K562 (cell line): ENCODE measurements at places on chromosomes 6 and 20. TPM values are rescaled to one million over a fixed set of nuclear protein-coding genes. Genes with fewer than 3 reads are reported as not detected.
A peak's percentile ranks its signal among the peaks of the same experiment; 100 is the strongest.

CNR1 gene
- 1.5 and 1.9 TPM in 2 replicates for total RNA-seq

TRIM38 gene
- 5.3 and 6.3 TPM in 2 replicates for total RNA-seq

ZNF512B gene
- total RNA-seq: 24.9 and 27.8 TPM in 2 replicates

OR2H2 gene
- not detected in 2 replicates for total RNA-seq

SCUBE3 gene
- total RNA-seq: 0.02 TPM in 1 of 2 replicates, not detected in the other

VSX1 gene
- total RNA-seq: not detected in 2 replicates

REPS1 gene
- 29.3 and 30.0 TPM in 2 replicates for total RNA-seq

- DNase-seq: no peak
Measured at GRCh38 chr6:124470803-124471202, 491.4 kb upstream of the RNF217 start.

GRCh38 chr6:137155830-137156229 is 17.6 kb downstream of the IL22RA2 start:
- no peak for DNase-seq

GRCh38 chr20:17570347-17571152 is 675 bp downstream of the DSTN start:
- DNase-seq: peak; percentile 42

DNA sequence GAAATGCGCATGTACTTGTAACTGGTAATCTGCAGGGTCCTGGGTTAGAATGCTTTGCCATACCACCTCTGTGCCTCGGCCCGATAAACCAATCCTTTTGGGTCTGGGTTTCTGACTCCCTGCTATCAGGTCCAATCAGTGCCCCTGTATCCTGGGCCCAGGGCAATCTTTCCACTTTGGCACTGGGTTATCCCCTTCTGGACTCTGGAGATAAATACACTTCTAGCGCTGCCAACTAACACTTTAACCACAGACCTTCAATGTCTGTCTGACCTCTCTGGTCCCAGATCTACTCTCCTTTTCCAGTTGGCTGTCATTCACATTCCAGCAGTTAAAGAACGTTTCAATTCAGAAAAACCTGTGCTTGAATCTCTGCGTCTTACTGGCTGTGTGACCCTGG is 55.3 kb downstream of the DNAAF9 start:
- DNase-seq: no peak

DNA sequence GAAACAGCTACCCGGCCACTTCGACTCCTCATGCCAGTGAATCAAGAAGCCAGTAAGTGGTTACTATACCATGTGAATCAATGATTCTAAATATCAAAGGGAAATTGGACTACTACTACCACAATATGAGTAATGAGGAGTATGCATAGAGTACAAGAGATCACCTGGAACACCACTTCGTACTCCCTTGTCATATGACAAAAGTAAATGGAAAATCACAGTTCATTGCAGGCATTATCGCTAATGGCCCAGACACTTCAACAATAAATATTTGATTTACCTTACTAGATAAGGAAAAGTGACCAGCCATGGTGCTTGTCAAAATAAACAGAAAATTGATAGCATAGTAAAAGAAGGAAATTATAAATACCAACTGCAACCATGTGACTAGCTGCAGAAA is 73.1 kb downstream of the BMP5 start:
- DNase-seq: no peak

GRCh38 chr6:87914637-87915395 is 132.8 kb upstream of the SPACA1 start:
- DNase-seq: no peak

GRCh38 chr6:20684474-20684873 is 150.2 kb downstream of the CDKAL1 start:
- DNase-seq: no peak

DNA sequence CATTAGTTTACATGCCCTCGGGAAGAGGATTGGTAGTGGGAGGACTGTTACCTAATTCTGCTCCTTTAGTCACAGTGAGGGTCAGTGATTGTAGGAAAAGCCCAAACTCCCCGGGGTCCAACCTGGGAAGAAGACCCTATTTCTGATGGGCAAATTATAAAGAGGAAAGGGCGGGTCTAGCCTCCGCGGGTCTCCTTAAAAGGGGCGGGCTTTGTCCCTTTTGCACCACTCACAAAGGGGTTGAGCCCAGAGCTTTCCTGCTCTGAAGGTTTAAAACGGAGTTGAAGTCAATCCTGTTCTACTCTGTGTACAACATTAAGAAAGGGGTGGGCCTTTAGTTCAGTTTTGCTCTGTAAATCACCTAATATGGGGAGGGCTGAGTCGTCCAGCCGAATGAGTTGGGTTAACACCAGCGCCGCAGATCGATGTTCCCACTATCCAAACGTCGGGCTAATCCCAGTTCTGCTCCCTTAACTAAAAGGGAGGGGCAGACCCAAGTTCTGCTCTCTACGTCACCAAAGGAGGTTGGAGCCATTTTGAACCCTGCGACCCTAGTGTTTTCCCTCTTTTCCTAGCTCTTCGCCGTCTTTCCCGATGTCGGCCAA is 920 bp upstream of the RNF5 start:
- peak; percentile 52 for DNase-seq

- DNase-seq: no peak
Measured at GRCh38 chr6:2830183-2830582, 11.5 kb downstream of the SERPINB1 start.

DNA sequence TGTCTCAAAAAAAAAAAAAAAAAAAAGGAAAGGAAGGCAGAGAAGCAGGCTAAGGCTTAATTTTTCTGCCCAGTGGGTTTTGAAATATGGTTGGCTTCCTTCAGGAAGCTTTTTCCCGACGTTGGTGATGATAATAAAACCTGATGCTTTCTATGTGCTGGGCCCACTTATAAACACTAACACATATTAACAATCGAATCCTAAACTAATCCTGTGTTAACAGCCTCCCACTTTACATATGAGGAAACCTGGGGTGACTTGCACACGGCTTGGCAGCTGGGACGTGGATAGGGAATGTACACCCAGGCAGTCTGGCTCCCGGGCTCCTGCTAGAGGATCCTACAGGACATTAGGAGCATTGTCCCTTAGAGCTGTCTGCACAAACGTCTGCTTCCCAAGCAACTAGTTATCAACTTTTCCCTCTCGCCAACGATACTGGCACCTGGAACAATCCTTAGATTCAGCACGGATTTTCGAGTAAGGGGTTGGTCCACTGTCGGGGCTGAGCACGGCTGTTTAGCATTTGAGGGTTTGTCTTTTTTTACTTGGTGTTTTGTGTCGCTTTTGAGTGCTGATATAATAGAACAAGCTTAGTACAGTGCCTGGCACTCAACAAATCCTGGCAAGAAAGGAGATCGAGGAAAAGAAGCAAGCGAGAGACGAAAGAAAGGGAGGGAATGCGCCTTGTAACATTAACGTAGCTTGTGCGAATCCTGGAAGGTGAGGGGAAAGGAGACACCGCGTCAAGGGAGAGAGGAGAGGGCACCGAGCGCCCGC is 622 bp upstream of the KIZ start:
- DNase-seq: no peak

DNA sequence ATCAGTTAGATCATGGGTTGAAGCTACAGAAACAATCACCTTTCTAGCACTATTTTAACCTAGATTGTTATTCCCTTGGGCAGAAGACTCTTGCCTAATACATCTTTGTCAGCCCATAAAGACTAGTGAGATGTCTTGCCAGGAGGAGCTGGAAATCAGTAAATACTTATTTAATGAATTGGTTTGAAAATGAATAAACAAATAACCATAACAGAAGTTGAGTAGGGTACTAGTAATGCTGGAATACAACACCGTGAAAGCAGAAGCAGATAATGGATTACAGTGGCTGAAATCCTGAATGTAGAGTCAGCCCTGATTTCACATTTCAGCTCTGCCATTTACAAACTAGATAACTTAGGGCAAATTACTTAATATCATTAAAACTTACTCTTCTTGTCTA is 236.1 kb downstream of the PACRG start:
- DNase-seq: no peak

GRCh38 chr6:143940011-143940597 is 68.0 kb downstream of the PLAGL1 start:
- peak; percentile 90 for DNase-seq

GRCh38 chr6:98579941-98580340 is 254.4 kb upstream of the POU3F2 start:
- DNase-seq: no peak

GRCh38 chr6:97919046-97919445 is 636.0 kb upstream of the MMS22L start:
- DNase-seq: no peak

GRCh38 chr20:7348253-7348652 is 580.8 kb downstream of the BMP2 start:
- no peak for DNase-seq

- no peak for DNase-seq
Measured at GRCh38 chr20:55086421-55086820, 611.0 kb downstream of the DOK5 start.

DNA sequence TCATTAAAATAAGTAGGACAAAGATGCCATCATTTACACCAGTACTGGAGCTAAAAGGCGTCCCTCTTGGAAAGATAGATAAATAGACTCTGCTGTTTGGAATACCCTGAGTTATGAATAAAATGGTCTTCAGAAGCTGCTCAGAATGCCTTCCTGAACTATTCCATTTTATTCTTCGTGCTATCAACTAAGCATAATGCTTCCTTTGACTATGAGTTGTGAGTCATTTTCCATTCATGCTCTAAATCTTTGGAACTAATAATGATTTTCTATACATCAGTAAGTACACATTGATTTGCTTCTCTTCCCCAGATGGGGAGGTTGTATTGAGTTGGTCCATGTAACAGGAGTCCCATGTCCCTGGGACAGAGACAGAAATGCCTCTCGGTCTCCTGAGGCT is 98.3 kb upstream of the PDE7B start:
- no peak for DNase-seq

GRCh38 chr20:45545754-45546453 is 1.3 kb downstream of the EPPIN start:
- DNase-seq: peak; percentile 31

DNA sequence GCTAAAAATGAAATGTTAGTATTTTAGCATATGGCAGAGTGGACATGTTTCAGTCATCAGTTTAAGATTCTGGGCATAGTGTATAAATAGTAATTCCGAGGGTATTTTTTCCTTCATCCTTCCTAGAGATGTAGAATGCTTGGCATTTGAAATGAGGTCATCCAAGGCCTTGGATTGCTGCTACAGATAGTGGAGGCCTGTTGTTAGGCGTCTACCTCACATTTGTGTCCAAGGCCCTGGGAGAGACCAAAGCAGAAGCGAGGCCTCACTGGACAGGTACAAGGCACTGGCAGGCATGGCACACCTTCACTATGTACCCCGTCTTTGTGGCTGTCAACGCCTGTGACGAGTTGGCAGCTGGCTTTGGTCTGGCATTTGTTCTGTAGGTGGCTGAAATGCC is 58.0 kb downstream of the DTD1 start:
- DNase-seq: no peak

DNA sequence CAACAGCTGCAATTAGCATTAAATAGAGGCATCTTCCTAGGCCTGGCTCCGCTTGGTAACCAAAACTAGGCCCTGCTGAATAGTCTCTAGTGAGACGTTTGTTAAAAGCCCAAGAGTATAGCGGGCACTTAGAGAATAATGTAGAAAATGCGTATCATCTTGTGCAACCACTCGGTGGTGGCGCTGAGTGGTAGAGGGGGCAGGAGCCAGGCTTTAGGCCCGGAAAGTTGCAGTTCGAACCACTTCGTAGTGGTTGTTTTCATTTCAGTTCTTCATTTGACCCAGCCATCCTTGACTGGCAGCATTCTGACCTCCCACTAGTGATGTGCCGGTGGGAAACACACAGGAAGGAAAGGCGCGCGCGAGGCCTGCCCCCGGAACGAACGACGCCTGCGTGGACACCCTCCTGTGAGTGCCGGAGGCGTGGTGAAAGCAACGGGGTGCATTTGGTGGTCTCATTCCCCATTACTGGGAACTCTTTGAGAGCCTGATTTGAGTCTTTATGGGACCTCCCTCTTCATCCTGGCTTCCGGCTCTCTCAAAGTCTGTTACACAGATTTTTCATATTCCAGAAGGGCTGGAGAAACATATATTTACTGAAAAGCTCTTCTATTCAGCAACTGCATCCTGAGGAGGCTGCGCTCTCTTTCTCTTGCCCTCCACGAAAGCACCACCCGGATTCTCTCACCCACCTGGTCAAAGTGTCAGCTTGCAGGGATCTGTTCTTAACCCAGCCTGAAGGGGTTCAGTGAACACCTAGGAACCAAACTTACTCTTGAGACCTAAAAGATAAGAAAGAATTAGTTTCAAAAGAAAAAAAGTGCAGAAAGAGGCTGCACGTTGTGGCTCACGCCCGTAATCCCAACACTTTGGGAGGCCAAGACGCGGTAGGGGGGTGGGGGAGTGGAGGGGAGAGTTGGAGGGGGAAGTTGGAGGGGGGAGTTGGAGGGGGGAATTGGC is 18.2 kb downstream of the GPX5 start:
- no peak for DNase-seq

GRCh38 chr20:44247131-44247571 is at the start of gene GDAP1L1:
GDAP1L1 (plus strand) TSS chr20:44247308; CDS start chr20:44247335, 27 bp downstream.
- DNase-seq: no peak

DNA sequence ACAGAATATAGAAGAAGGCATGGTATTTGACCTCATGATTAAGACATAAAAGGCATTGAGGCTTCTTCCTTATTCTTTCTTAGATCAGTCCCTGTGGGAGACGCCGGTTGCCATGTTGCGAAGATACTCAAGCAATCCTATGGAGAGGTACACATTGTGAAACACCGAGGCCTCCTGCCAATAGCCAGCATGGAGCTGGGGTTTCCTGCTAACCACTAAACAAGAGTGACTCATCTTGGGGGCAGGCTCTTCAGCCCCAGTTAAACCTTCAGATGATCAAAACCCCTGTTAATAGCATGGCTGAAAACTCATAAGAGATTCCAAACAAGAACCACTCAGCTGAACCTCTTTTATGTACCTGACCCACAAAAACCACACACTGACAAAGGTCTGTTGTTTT is 478.8 kb downstream of the CD83 start:
- DNase-seq: peak; percentile 56

- DNase-seq: no peak
Measured at GRCh38 chr6:16092990-16093389, 35.9 kb upstream of the MYLIP start.

DNA sequence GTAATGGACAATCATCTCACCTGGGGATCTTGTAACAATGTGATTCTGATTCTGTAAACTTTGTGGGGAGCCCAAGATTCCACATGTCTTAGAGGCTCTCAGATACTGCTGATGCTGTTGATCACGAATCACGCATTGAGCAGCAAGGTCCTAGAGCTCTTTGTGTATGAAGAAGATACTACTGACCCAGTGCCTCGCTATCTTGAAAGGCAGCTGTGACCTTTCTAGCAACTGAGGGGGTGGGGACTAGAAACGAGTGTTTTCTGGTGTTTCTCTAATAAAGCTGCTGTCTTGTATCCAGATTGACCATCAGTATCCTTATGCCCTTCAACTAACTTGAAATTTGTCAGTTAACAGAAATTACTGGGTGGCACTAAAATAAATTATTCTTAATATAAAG is 142.9 kb downstream of the MTHFD1L start:
- peak; percentile 48 for DNase-seq

GRCh38 chr6:47650553-47651432 is 47.6 kb upstream of the ADGRF4 start:
- no peak for DNase-seq
